ENCODE measurements at places on chromosomes 4 and X.

- DNase-seq: no peak
Observed at GRCh38 chr4:1192091-1192492, 19.7 kb upstream of the SPON2 start.

GRCh38 chr4:78414116-78414515, 137.5 kb upstream of the ANXA3 start:
- no peak for DNase-seq

- DNase-seq: no peak
Observed at GRCh38 chrX:40729598-40730584, 5.5 kb downstream of the MED14 start.

GRCh38 chr4:47672696-47673095, 165.2 kb downstream of the CORIN start:
- no peak for DNase-seq

DNA sequence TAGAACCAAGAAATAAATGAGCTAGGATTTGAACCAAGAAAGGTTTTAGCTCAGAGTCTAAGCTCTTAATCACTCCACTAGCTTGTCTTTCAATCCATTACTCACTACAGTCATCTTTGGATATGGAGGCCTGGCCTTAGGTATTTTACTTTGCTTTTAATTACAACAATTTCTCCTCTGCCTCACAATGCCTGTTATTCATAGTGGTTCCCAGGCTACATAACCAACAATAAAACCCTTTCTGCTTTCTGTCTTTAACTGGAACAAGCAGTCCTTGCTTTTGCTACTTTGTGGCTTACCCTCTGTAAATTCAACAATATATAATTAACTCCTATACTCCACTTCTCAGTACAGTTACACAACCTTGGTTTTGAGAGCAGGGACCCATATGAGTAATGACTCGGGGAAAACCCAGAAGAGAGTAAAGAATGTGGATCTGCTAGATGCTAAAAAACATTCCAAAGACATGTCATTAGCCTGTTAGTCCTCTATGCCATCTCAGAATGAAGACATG, 94.7 kb upstream of the NAP1L5 start:
- DNase-seq: no peak

DNA sequence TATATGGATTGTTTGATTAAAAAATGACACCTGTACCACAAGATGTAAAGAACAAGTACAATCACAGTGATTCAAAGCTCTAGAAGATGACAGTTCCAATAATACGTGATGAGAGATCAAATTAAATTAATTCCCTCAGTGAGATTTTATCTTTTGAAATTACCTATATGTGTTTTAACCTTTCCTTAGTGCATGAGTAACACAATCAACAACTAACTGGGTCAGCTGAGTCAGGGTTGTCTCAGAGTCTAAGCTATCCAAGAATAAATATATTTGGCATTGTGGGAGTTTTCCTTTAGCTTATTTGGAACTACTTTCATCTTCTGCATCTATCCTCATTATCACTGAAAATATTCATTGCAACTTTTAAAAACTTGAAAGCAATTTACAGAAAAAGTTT, 162.8 kb downstream of the WDFY3 start:
- DNase-seq: no peak

- DNase-seq: no peak
Observed at GRCh38 chrX:129739578-129739977, 799 bp downstream of the XPNPEP2 start.

DNA sequence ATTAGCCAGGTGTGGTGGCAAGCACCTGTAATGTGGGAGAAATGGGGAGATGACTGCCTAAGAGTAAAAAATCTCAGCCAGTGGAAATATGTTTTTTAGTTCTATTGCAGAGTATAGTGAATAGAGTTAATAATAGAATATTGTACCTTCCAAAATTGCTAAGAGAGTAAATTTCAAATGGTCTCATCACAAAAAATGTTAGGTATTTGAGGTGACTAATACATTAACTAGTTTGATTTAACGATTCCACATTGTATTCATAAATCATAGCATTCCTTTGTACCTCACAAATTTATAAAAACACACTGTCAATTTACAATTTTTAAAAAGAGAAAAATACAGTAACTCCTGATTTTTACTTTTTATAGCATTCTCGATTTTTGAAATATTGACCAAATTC, 681.5 kb upstream of the EPHA5 start:
- DNase-seq: no peak

GRCh38 chrX:73964579-73964978, 339.4 kb upstream of the ZCCHC13 start:
- DNase-seq: no peak

- DNase-seq: no peak
Observed at GRCh38 chrX:136697156-136697555, 49.2 kb downstream of the CD40LG start.

DNA sequence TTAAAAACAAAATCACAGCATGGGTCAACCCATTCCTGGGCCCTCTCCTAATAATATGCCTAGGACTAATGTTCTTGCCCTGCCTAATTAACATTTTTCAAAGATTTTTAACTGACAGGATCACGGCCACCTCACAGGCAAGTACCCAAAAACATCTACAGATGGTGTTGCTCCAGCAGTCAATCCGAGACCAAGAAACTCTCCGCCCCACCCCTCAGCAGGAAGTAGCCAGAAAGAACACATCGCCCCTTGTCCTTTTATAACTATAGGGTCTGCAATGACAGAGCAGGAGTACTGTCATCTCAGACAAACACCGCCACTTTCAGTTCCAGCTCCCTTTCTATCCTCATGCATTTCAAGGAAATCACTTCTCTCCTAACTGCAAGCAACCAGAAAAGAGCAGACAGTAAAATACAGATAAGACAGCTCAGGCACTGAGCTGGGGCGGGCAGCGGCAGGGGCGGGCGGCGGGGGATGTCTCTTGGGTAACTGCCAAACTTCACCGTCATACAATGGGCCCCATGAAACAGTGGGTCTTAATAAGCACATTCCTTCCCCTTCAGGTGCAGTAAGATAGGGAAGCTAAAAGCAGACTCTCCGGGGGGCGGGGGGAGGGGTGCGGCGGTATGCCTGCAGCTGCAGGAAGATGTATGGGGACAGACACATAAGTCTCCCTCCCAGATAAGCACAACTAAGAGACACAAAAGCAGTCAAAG, 67.4 kb downstream of the ZNF182 start:
- DNase-seq: peak; percentile 3

- no peak for DNase-seq
Observed at GRCh38 chrX:150688911-150689451, 4.2 kb upstream of the MTMR1 start.

- DNase-seq: no peak
Observed at GRCh38 chrX:72108666-72109065, 23.0 kb downstream of the RTL5 start.

DNA sequence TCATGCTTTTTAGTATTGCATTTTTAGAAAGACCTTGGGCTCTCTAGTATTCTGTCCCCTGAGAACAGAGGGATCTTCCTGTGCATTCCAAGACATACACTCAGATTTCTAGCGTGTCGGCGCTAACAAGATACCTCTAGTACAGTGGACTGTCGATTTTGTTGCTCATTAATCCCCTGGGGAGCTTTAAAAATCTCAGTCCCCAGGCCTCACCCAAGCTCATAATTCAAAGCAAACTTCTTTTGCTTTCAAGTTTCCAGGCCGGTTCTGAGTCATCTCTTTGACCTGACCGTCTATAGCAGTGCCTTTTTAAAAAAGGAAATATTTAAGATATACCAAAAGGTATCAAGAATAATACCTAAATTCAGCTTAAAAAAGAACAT, 137.0 kb downstream of the AMMECR1 start:
- no peak for DNase-seq

DNA sequence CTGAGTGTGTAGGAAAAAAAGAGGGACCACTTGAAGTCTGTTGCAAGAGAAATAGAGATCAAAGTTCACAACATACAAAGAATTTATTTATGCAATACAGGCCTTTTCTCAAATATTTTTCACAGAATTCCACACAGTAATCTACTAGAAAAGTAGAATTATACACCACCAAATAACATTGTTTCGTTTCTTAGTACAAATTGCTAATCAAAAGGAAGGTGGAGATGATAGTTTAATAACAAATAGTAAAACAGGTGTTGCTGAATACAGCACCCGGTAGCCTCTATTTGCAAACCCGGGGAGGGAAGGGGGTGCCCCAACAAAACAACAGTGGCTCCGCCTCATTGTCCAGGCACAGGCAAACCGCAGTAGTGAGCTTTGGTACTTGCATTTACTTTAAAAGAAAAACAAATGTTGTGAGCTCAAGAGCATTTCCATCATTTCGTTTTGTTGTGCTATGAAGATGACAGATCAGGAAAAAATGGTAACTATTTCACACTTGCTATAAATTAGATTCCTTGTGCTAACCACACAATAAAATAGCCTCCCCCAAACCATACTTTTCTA, 186.4 kb downstream of the DCLK2 start:
- no peak for DNase-seq

DNA sequence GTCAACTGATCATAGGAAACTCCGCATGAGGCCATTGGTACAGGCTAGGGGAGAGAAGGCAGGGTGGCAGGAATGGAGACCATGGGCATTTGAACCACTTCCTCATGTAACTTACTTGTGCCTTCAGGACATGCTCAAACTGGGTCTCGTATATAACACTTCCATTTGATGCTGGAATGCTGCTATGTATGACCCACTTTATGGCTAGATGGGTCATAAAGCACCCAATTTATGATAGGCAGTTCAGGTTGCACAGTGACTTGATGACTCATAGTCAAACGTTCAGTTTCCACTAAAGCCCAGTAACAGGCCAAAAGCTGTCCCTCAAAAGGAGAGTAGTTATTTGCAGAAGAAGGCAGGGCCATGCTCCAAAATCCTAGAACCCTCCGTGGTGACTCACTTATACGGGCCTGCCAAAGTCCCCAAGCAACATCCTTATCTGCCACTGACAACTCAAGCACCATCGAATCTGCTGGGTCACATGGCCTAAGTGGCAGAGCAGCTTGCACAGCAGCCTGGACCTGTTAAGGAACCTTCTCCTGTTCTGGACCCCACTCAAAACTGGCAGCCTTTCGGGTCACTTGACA, 236.4 kb downstream of the ZC4H2 start:
- no peak for DNase-seq

All from CD4-positive, alpha-beta T cell treated with Interferon alpha-2 for 1 hour (primary cell).